ENCODE measurements at places on chromosomes 4 and X. TPM values are rescaled to one million over a fixed set of nuclear protein-coding genes. Genes with fewer than 3 reads are reported as not detected.

The OTUD6A gene
- total RNA-seq = not detected

The HMX1 gene
- total RNA-seq = not detected

- no peak overlapping the region for H3K4me3 ChIP-seq
- no peaks in the 10 kb centered on the region for H3K36me3 ChIP-seq
- DNase-seq = peak; percentile 79
- H3K4me1 ChIP-seq = no peaks in the 10 kb centered on the region
- no peak overlapping the region for H3K27ac ChIP-seq
- H3K27me3 ChIP-seq = no peaks in the 10 kb centered on the region
Observed at GRCh38 chr4:1192493-1193205, 20.3 kb upstream of the SPON2 start.

- no peak overlapping the region for H3K4me3 ChIP-seq
- no peak for DNase-seq
- no peaks in the 10 kb centered on the region for H3K27me3 ChIP-seq
- H3K27ac ChIP-seq = no peak overlapping the region
Observed at GRCh38 chr4:155889031-155889793, 14.3 kb upstream of the TDO2 start.

GRCh38 chr4:156581282-156582063 lies 390.1 kb downstream of the PDGFC start:
- H3K36me3 ChIP-seq = no peaks in the 10 kb centered on the region
- DNase-seq = no peak
- H3K27me3 ChIP-seq = no peaks in the 10 kb centered on the region
- no peak overlapping the region for H3K4me3 ChIP-seq

- no peak for DNase-seq
- no peak overlapping the region for H3K27ac ChIP-seq
- H3K4me3 ChIP-seq = no peak overlapping the region
- H3K27me3 ChIP-seq = no peaks in the 10 kb centered on the region
- H3K4me1 ChIP-seq = no peaks in the 10 kb centered on the region
- no peaks in the 10 kb centered on the region for H3K36me3 ChIP-seq
Observed at GRCh38 chr4:31045724-31046318, 325.7 kb downstream of the PCDH7 start.

DNA sequence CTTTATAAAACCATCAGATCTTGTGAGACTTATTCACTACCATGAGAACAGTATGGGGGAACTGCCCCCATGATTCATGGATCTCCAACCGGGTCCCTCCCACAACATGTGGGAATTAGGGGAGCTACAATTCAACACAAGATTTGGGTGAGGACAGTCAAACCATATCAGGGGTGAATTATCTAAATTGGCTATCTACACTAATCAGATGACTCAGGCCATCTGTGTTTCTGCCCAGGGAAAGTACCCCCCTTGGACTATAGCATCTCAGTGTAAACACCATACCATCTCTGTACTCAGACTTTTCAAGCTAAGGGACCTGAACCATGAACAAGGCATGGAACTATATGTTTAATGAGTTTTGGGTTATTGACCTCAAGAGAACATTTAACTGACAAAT lies 76.8 kb downstream of the LNX1 start:
- H3K4me3 ChIP-seq = no peak overlapping the region
- no peak for DNase-seq
- H3K27me3 ChIP-seq = no peaks in the 10 kb centered on the region
- H3K36me3 ChIP-seq = no peaks in the 10 kb centered on the region
- no peak overlapping the region for H3K27ac ChIP-seq
- H3K4me1 ChIP-seq = no peaks in the 10 kb centered on the region

DNA sequence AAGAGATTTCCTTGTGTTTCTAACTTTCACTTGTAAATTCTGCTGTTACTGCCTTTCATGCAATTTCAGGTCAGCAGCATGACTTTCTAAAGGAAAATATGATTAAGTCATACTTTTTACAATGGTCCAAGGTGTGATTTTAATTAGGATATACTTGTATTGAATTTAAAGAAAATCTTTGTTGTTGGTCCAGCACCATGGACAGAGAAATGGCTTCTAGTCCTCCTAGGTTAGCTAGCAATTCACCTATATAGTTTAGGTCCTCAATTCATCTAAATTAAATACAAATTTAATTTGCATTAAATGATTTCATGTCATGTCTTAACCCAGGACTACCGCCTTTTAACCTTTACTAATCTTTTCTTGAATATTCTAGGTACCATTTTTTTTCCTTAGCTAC lies 304.9 kb upstream of the RPS6KA3 start:
- no peak overlapping the region for H3K27ac ChIP-seq
- no peaks in the 10 kb centered on the region for H3K36me3 ChIP-seq
- H3K4me3 ChIP-seq = no peak overlapping the region
- H3K27me3 ChIP-seq = no peaks in the 10 kb centered on the region
- no peaks in the 10 kb centered on the region for H3K4me1 ChIP-seq
- DNase-seq = no peak

GRCh38 chrX:123476611-123477219 lies 256.1 kb downstream of the THOC2 start:
- no peak overlapping the region for H3K4me3 ChIP-seq
- no peaks in the 10 kb centered on the region for H3K27me3 ChIP-seq

GRCh38 chrX:8815460-8816065 lies 14.4 kb upstream of the FAM9A start:
- no peak overlapping the region for H3K4me3 ChIP-seq
- no peaks in the 10 kb centered on the region for H3K36me3 ChIP-seq
- DNase-seq = no peak
- H3K27me3 ChIP-seq = no peaks in the 10 kb centered on the region

DNA sequence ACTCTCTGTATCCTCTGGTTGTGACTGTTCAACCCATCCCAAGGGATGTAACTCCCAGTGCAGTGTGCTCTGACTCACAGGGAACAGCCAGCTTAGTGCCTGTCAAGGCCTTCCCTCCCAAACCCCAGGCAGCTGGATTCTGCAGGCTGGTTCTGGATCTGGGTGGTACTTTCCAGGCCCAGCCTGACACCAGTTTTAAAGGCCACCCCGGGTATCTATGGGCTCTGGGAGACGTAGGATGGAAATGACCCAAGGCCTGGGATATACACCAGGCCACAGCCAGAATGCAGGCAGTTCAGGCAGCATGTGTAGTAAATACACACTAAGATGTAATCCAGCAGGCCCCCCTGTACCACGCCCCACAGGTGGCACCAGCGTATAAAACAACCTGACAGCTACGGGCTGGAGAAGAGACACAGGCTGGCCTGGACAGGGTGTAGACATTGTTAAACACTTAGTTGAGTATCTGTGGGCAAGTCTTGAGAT lies 64.2 kb downstream of the SPINK2 start:
- H3K36me3 ChIP-seq = no peaks in the 10 kb centered on the region
- no peaks in the 10 kb centered on the region for H3K27me3 ChIP-seq
- no peak for DNase-seq
- H3K27ac ChIP-seq = no peak overlapping the region

GRCh38 chr4:80619070-80619674 lies 283.6 kb downstream of the CFAP299 start:
- no peaks in the 10 kb centered on the region for H3K4me1 ChIP-seq
- DNase-seq = no peak
- H3K36me3 ChIP-seq = no peaks in the 10 kb centered on the region
- no peak overlapping the region for H3K4me3 ChIP-seq
